ENCODE measurements at places on chromosomes 6 and 20. TPM values are rescaled to one million over a fixed set of nuclear protein-coding genes. Genes with fewer than 3 reads are reported as not detected.

Gene GLP1R
- not detected for total RNA-seq

- peaks cover 10% of the 10 kb centered on the region for H3K4me1 ChIP-seq
- no peak overlapping the region for H3K27ac ChIP-seq
- H3K4me3 ChIP-seq, result no peak overlapping the region
- no peak for DNase-seq
- H3K36me3 ChIP-seq, result peaks cover 7% of the 10 kb centered on the region
- no peaks in the 10 kb centered on the region for H3K27me3 ChIP-seq
Observed at GRCh38 chr6:85472744-85473143, 22.9 kb downstream of the NT5E start.

Gene EPPIN
- total RNA-seq, result not detected

- peaks cover 14% of the 10 kb centered on the region for H3K4me1 ChIP-seq
- no peaks in the 10 kb centered on the region for H3K27me3 ChIP-seq
- H3K4me3 ChIP-seq, result no peak overlapping the region
- no peak for DNase-seq
- H3K36me3 ChIP-seq, result peaks cover 7% of the 10 kb centered on the region
- H3K27ac ChIP-seq, result no peak overlapping the region
Observed at GRCh38 chr6:157570752-157571151, 189.8 kb downstream of the ZDHHC14 start.

Gene PHF10
- 71.0 TPM for total RNA-seq
